ENCODE measurements at places on chromosomes 3 and 15.

GRCh38 chr3:126567696-126568438 is 9.1 kb upstream of the C3orf22 start:
- H3K4me1 ChIP-seq: no peaks in the 10 kb centered on the region
- peaks cover 23% of the 10 kb centered on the region for H3K27me3 ChIP-seq
- H3K36me3 ChIP-seq: no peaks in the 10 kb centered on the region
- no peak for DNase-seq

DNA sequence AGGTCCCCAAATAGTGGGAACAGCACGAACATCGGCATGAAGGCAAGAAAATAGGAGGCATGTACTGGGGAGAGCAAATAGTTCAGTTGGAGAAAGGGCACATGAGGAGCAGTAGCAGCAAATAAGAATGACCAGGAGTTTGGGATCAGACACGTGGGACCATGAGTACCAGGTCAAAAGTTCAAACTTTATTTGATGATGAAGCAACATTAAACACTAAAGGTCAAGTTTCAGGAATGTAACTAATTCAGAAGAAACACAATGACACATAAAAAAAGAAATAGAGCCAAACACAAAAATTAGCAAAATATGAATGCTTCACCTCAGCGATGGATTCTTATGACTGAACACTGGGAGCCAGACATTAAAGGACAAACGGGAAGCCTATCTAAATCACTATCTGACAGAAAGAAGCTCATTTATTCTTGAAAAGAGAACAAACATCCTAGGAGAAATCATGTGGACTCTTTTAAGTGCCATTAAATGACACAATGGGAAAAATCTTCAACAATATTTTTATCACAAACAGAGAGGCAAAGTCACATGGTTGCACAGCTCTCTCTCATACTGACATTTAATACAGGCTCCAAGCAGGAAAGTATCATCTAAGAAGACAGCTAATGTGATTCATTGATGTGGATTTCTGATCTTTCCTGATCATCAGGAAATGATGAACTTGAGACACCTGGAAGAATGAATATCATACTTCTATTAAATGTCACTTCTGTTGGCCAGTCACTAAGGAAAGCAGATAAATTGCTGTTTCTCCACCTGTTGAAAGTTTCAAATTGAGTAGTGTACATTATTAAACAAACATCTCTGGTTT is 216.9 kb upstream of the THBS1 start:
- peak; percentile 81 for DNase-seq
- no peaks in the 10 kb centered on the region for H3K27me3 ChIP-seq
- H3K36me3 ChIP-seq: peaks cover 5% of the 10 kb centered on the region
- H3K4me3 ChIP-seq: peak overlapping the region; percentile 42
- H3K4me1 ChIP-seq: peaks cover 92% of the 10 kb centered on the region
- peak overlapping the region; percentile 89 for H3K27ac ChIP-seq

GRCh38 chr3:195286115-195286872 is 15.3 kb upstream of the XXYLT1 start:
- peaks cover 24% of the 10 kb centered on the region for H3K4me1 ChIP-seq
- H3K36me3 ChIP-seq: peaks cover 14% of the 10 kb centered on the region
- peak overlapping the region; percentile 67 for H3K27ac ChIP-seq

- no peak for DNase-seq
- peaks cover 13% of the 10 kb centered on the region for H3K27me3 ChIP-seq
- H3K36me3 ChIP-seq: no peaks in the 10 kb centered on the region
- no peak overlapping the region for H3K27ac ChIP-seq
- H3K4me3 ChIP-seq: no peak overlapping the region
Observed at GRCh38 chr15:100780208-100780800, 99.3 kb upstream of the ALDH1A3 start.

- DNase-seq: no peak
- no peak overlapping the region for H3K27ac ChIP-seq
- no peak overlapping the region for H3K4me3 ChIP-seq
- H3K27me3 ChIP-seq: no peaks in the 10 kb centered on the region
Observed at GRCh38 chr3:152183473-152183872, 85.3 kb upstream of the MBNL1 start.

- H3K27ac ChIP-seq: peak overlapping the region; percentile 18
- H3K27me3 ChIP-seq: peaks cover 4% of the 10 kb centered on the region
- H3K4me3 ChIP-seq: no peak overlapping the region
- H3K4me1 ChIP-seq: peaks cover 13% of the 10 kb centered on the region
- no peaks in the 10 kb centered on the region for H3K36me3 ChIP-seq
Observed at GRCh38 chr3:141644931-141645330, 93.2 kb upstream of the RNF7 start.

DNA sequence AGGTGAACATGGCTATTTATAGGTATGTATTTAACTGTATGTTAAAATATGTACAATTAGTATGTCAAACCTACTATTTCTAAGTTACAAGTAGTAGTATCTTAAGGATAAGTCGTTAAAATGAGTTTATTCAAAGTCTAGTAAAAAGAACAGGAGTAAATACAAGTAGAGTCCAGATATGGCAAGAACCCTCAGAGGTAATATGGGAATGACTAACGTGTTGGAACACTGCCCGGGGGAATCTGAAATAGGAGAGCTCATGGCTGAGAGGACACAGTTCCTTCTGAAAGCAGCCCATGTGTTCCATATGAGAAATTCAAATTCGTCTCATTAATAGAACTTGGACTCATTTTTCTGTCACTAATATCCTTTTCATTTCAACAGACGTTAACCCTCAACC is 158.8 kb downstream of the CLSTN2 start:
- DNase-seq: no peak
- H3K4me3 ChIP-seq: no peak overlapping the region
- H3K27ac ChIP-seq: no peak overlapping the region
- no peaks in the 10 kb centered on the region for H3K27me3 ChIP-seq

All from HFFc6 (cell line).